ENCODE measurements at places on chromosomes 12 and 14.

DNA sequence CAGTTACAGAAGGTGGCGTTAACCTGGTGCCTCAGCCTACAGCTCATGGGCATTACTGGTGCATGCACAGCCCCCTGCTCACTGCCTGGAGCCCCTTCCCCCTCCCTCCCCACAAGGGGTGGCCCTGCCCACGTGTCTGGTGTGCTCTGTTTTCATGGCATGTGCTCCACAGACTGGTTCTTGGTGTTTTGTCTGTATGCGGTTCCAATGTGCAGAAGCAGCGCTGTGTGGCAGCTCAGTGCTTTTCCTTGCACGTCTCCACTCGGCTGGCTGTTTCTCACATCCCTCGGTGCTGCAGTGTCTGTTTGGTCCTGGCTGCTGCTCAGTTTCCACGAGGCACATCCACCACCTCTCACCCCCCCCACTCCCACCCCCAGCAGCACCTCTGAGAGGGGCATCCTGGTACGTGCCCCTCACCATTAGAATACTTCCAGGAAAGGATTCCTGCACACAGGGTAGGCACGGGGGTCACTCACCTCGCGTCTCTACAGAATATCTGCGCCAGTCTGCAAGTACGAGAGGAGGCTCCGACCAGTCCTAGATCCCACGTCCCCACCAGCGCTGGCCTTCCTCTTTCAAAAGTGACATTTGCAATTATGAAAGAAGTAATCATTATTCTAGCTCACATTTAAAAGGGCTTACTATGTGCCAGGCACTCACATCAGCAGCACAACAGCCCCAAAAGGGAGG is 27.1 kb downstream of the DIO3 start:
- no peak for DNase-seq

DNA sequence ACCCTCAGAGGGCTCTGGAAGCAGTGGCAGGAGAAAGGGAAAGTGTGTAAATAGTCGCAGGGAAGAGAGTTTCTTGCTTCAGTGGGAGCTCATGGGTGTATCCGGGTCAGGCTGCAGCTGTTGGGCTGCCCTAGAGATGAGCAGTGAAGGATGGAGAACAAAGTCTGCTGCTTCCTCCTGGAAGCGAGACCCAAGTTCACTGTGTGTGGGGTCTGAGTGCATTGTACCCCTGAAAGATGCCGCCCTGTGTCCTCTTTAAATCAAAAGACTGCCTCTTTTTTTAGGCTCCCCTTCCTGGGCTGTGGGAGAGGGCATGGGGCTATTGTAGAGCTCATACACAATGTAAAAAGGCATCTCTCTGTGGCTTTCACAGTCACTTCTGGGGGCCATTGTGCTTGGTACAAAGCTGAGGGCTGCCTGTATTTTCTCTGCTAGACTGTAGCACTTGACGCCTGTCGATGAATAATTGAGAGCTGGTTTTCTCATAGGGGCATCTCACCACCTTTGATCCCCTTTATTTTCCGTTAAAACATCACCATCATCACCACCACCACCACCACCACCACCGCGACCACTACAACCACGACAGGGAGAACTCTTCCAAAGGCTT is 16.7 kb downstream of the CHST11 start:
- no peak for DNase-seq

DNA sequence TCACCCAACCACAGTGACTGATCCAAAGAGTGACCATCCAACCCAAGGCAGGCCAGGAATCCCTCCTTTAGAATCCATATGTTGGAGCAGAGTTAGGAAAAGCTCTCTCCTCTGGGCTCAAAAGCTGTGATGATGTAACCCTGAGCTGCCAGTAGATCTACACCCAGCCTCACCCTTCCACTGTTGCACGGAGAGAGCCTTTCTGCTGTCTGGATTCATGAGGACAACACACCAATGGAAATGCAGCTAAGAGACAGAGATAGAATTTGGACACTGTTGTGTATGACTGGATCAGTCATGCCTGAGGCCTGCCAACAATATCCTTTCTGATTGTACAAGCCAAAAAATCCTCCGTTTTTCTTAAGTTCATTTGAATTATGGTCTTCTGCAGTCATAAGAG is 4.4 kb upstream of the OR6J1 start:
- DNase-seq: no peak

- no peak for DNase-seq
These were observed 101.3 kb downstream of the TMEM121 start for GRCh38 chr14:105627701-105628100.

DNA sequence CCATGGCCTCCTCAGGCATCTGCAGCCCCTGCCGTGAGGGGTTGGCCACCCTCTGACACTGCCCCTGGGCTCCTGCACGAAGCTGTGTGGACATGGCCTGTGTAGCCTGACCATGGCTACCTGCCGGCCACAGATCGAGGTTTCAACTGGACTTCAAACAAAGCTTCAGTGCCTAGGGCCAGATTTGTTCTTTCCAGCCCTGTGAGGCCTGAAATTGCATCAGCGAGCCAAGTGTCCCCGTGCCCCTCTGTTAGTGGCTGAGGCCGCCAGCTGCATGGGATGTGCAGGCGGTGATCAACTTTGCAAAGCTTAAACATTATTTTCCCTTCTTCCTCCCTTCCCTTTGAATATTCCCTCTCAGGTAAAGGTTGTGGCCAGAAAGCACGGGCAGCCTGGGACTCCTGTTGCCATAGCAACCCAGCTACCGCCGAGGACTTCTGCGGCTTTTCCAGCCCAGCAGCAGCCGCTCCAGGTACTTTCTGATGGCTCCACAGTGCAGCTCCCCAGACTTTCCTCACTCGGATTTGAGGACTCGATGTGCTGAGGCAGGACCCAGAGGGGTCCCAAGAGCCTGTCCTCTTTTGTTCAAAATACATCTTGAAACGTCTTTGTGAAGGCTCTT is 35.8 kb downstream of the DDX51 start:
- DNase-seq: no peak
